Panc1 (cell line): ENCODE measurements at places on chromosomes 16 and 17.

- H3K4me3 ChIP-seq: no peak overlapping the region
- no peak overlapping the region for H3K27ac ChIP-seq
- no peaks in the 10 kb centered on the region for H3K4me1 ChIP-seq
- H3K27me3 ChIP-seq: no peaks in the 10 kb centered on the region; the same call in 1 of the 2 replicates
- no peak for DNase-seq
These were observed 3.0 kb upstream of the RCVRN start for GRCh38 chr17:9907883-9908648.

DNA sequence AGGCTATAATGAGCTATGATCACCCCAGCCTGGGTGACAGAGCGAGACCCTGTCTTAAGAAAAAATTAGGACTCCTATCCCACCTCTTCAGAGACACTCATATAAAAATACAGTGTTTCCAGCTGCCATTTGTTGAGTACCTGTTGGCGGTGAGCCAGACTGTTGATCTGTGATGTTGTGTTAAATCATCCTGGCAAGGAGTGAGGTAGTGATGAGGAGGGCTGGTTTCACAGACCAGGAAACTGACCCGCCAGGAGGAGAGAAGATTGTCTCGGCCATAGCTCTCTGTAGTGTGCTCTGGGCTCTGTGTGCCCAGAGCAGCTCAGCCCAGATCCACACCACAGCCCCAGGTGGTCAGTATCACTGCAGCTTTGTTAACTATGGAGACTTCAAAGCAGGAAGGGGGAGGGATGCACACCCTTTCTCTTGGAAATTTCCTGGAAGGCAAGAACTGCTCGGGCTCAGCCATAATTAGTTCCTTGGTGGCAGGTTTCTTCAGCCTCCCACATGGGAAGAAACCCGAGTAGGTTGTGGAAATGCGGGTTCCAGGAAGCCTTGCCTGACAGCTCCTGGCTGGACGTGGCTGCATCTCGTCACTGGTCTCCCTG, 343.0 kb downstream of the SNX29 start:
- H3K27ac ChIP-seq: no peak overlapping the region
- H3K4me3 ChIP-seq: no peak overlapping the region
- no peak for DNase-seq

- no peak for DNase-seq
- H3K27me3 ChIP-seq: no peaks in the 10 kb centered on the region
- no peak overlapping the region for H3K4me3 ChIP-seq
- H3K4me1 ChIP-seq: no peaks in the 10 kb centered on the region
These were observed 10.8 kb downstream of the FASN start for GRCh38 chr17:82086941-82087906.

DNA sequence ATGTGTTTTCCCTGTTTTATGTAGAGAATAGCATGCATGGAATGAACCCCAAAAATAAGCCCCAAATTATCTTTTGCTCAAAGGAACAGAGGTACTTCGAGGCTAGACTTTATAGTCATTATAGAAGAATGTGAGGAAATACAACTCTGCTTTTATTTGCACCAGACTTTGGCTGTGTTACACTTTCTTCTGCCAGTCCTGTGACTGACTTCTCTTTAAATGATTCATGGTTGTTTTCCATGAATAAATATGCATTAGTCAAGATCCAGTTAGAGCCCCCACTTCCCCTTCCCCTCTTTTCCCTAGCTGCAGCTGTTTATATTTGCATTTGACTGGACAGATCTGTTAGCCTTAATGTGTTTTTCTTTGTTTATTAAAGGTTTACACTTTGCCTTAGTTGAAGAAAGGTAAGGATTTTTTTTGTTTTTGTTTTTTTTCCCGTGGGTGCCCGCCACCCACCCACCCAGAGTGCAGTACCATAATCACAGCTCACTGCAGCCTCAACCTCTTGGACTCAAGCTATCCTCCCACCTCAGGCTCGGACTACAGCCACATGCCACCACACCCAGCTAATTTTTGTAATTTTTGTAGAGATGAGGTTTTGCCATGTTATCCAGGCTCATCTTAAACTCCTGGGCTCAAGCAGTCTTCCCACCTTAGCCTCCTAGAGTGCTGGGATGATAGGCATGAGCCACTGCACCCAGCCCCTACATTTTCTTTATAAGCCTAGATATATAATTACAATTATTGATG, 152.6 kb downstream of the CYB561 start:
- H3K4me1 ChIP-seq: no peaks in the 10 kb centered on the region
- no peaks in the 10 kb centered on the region for H3K36me3 ChIP-seq
- H3K27ac ChIP-seq: no peak overlapping the region
- H3K27me3 ChIP-seq: no peaks in the 10 kb centered on the region
- DNase-seq: no peak
- H3K4me3 ChIP-seq: no peak overlapping the region

- no peaks in the 10 kb centered on the region for H3K4me1 ChIP-seq
- no peak overlapping the region for H3K4me3 ChIP-seq
- DNase-seq: no peak
- no peak overlapping the region for H3K27ac ChIP-seq
These were observed 44.3 kb downstream of the GSG1L start for GRCh38 chr16:28019218-28019617.

DNA sequence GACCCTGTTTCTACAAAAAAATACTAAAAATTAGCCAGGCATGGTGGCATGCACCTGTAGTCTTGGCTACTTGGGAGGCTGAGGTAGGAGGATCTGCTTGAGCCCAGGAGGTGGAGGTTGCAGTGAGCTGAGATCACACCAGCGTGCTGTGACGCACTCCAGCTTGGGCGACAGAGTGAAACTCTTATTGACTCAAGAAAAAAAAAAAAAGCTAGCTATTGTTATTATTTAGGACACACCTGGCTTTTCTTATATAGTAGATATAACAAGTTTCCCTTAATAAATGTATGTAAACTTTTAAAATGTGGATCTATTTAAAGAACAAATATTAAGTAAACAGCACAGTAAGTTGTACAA, 1.8 kb downstream of the RABEP2 start:
- H3K4me1 ChIP-seq: peaks cover 6% of the 10 kb centered on the region
- no peak overlapping the region for H3K27ac ChIP-seq
- H3K36me3 ChIP-seq: no peaks in the 10 kb centered on the region
- no peak for DNase-seq
- no peak overlapping the region for H3K4me3 ChIP-seq

GRCh38 chr17:36816214-36816906, 120.9 kb upstream of the LHX1 start:
- DNase-seq: no peak
- no peaks in the 10 kb centered on the region for H3K4me1 ChIP-seq
- H3K27ac ChIP-seq: no peak overlapping the region
- no peaks in the 10 kb centered on the region for H3K27me3 ChIP-seq
- H3K36me3 ChIP-seq: no peaks in the 10 kb centered on the region
- H3K4me3 ChIP-seq: no peak overlapping the region

DNA sequence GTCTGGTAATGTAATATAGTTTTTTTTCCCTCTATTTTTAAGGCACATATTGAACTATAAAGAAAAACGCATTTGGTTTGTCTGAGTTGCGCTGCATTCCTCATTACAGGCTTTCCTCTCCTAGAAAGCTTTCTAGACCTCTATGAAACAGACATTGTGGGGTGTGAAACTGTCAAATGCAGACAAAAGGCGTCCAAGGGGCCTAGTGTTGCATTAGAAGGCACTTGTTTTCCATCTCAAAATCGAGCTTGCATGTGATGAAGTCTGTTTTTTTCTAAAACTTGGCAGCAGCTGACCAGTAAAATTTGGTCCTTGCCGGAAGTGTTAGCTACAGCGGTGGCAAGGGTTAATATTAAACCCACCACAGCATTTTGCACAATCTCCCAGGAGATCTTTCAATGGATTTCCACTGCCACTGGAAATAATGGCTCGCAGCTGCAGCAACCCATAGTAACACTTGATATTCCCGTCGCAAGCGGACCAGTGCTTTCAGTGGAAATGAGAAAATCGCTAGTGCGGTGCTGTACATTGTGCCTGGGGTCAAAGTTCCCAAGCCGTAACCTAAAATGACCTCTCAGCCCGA, 602.6 kb downstream of the KCNJ2 start:
- DNase-seq: no peak
- no peaks in the 10 kb centered on the region for H3K4me1 ChIP-seq
- no peaks in the 10 kb centered on the region for H3K27me3 ChIP-seq
- H3K27ac ChIP-seq: no peak overlapping the region
- H3K4me3 ChIP-seq: no peak overlapping the region
- H3K36me3 ChIP-seq: no peaks in the 10 kb centered on the region; the same call in 1 of the 2 replicates

- no peaks in the 10 kb centered on the region for H3K4me1 ChIP-seq
- DNase-seq: no peak
- no peaks in the 10 kb centered on the region for H3K27me3 ChIP-seq
- no peaks in the 10 kb centered on the region for H3K36me3 ChIP-seq
These were observed 111.3 kb downstream of the AATF start for GRCh38 chr17:37060094-37060493.

DNA sequence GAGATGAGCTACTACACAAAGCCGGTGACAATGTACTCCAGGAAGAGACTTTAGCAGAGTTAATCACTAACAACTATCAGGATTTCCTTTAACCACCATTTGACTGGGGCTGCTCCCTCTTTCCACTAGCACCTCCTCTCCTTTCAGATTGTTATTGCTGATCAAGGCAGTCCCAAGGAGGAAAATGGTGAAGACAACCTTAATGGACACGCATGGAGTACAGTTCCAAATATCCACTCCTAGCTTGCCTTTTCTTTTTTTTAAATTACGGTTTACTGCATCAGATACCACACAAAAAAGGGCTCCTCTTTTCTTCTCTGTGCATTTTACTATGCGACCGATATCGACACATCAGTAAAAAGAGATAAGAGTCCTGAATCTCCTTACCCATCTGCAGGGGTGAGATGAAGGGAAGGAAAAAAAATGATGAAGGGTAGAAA, 30.9 kb downstream of the FAM222B start:
- H3K4me1 ChIP-seq: peaks cover 50% of the 10 kb centered on the region
- peaks cover 2% of the 10 kb centered on the region; the same call in 1 of the 2 replicates for H3K36me3 ChIP-seq
- peak; percentile 18 for DNase-seq
- peak overlapping the region; percentile 90 for H3K27ac ChIP-seq

DNA sequence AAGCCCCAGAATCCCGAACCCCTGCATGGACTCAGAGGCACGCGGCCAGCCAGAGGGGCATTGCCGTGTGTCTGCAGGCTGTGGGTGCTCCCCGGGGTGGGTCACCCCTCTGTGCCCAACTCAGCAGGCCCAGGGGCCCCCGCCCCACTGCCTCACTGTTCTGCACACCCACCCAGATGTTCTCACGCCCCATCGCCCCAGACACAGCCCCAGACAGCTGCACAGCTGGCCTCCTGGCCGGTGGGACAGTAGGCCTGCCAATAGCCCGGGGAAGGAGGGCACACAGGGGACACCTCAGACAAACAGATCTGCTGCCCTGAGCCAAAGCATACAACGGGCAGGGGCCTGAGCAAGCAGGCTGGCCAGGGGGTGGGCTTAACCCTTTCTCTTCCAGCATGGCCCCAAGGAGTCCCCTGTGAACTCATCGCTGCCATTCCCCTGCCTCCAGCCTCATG, 27.6 kb upstream of the NXPH3 start:
- H3K4me1 ChIP-seq: no peaks in the 10 kb centered on the region
- H3K27ac ChIP-seq: no peak overlapping the region
- H3K4me3 ChIP-seq: no peak overlapping the region
- H3K36me3 ChIP-seq: no peaks in the 10 kb centered on the region

DNA sequence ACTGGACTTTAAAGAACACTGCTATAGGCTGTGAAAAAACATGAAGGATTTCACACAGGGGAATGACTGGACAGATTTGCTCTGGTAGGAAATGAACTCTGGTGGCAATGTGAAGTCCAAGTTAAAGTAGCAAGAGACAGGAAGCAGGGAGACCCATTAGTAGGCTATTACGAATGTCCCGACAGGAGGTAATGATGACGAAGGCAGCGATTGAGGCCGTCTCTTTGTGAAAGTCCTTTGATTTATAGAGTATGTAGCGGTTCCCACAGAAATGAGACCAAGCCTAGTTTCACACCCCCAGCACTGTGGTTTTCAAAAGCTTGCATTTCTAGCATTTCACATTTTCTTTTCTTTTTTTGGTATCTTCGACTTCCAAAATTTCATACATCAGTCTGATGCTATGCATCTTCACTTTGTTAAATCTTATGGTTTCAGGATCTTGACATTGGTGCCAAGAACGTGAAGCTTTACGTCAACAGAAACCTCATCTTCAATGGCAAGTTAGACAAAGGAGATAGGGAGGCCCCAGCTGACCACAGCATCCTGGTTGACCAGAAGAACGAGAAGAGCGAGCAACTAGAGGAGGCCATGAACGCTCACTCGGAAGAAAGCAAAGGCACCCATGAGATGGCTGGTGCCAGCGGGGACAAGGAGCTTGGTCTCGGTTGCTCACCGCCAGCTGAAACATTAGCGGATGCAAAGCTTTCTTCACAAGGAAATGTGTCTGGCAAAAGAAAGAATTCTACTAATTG, 189.8 kb downstream of the KATNIP start:
- no peak overlapping the region for H3K4me3 ChIP-seq
- H3K27me3 ChIP-seq: no peaks in the 10 kb centered on the region
- H3K27ac ChIP-seq: no peak overlapping the region
- no peaks in the 10 kb centered on the region for H3K36me3 ChIP-seq
- H3K4me1 ChIP-seq: no peaks in the 10 kb centered on the region
